ENCODE measurements at places on chromosomes 7 and 10.

- DNase-seq: no peak
Measured at GRCh38 chr7:145489609-145490008, 627.0 kb upstream of the CNTNAP2 start.

DNA sequence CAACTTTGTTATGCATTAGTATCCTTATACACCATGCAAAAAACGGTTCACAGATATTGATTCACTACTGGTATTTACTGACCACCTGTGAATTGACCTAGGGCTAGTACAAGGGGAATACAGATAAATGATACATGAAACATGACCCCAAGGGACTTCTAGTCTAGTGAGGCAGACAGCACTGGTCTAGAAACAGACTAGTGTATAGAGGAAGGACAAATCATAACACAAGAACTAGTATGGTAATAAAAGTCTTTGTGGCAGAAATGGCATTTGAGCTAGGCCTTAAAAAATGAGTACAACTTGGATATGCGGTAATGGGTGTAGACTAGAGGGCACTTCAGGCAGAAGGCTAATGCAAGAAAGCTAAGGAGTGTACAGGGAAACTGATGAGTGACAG lies 86.6 kb downstream of the SLC25A13 start:
- no peak for DNase-seq

DNA sequence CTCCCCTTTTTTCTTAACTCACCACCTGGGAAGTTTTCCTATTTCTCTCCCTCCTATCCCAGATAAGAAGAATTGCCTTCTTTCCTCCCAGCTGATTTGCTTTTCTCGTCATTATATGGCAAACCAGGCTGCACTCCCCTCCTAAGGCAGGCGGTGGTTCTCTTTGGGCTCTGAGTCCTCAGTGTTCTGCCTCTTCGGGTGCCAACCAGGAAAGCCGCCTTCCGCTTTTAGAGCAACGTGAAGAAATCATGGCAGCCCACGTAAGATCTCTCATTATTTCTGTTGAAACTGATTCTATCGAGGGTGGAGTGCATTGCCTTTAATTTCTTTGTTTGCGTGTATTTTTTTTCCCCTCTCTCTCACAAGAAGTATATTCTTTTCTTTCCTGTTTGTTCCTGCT lies 141.9 kb downstream of the CUX1 start:
- no peak for DNase-seq

GRCh38 chr7:40500219-40500618 lies 365.4 kb downstream of the SUGCT start:
- no peak for DNase-seq

- peak; percentile 22 for DNase-seq
Measured at GRCh38 chr7:37832194-37832593, 16.2 kb upstream of the NME8 start.

DNA sequence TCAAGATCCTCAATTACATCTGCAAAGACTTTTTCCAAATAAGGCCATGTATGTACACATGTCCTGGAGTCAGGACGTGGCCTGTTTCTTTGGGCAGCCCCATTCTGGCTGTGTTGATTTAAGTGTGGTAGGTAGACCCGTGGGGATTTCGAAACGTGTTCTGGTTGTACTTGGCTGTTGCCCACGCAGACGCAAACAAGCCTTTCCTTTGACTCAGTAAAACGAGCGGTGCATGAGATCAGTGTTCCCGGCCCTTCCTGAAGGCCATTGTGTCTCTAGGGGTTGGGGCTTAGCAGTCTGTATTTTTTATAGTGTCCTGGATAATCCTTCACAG lies 64.8 kb upstream of the DNAJB6 start:
- DNase-seq: no peak

DNA sequence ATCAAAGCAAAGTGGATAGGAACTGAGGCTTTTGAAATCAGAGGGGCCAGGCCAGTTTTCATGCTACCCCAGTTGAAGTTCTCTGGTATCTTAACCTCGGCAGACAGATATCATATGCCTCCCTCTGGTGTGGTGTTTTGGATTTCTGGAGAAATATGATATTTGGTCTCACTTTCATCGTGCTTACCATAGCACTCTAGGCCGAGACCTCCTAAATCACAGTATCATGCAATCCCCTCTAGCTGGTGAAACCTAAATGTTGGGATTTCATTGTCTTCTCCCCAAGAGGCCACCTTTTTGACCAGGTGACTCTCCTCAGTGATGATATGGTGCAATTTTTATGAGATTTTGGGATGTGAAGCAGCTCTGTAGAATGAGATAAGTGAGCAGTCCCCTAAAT lies 183.5 kb downstream of the CREB5 start:
- DNase-seq: no peak

DNA sequence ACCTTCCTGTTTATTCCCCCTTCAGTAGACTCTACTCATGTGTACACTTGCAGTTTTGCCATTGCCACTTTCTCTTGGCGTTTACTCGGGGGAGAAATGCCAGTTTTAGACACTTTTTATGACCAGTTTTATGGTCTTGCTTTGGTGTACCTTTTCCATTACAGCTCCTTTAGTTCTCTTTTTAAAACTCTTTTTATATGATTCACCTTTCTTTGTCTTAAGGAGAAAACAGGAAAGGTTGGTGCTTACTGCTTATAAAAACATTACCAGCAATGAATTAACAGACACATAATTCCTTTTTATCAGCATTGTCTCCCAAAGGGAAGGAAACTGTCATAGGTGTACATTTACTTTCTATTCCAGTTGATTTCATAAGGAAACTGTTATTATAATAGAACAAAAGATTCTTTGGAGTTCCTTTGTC lies 11.9 kb downstream of the TSPAN13 start:
- no peak for DNase-seq
